Brain microvascular endothelial cell (primary cell): ENCODE measurements at places on chromosomes 2 and 18.

GRCh38 chr2:114859726-114860510 lies 417.5 kb downstream of the DPP10 start:
- DNase-seq: no peak

DNA sequence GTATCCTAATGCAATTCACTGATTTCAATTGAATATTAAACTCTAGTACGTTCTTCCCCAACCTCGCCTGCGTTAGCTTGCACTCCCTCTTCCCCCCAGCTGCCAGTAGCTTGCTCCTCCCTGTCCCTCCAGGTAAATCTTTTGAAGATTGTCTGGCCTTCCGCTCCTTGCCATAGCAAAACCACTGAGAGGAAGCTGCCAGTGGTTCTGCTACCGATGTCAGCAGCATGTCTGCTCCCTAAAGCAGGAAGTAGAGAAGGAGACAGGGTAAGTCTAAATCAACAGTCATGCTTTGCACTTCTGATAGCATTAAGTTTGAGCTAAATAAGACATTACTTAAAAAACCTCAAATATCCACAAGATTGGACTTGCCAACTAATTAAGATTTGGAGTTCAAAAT lies 89.1 kb downstream of the SCN2A start:
- DNase-seq: no peak

- DNase-seq: no peak
Measured at GRCh38 chr2:190150413-190150812, 87.9 kb upstream of the MSTN start.

GRCh38 chr2:112646791-112647689 lies 1.3 kb downstream of the SLC20A1 start:
- DNase-seq: no peak

- peak; percentile 11 for DNase-seq
Measured at GRCh38 chr2:211033765-211034164, 477.4 kb downstream of the CPS1 start.

GRCh38 chr2:10480359-10480949 lies 32.3 kb upstream of the ODC1 start:
- DNase-seq: no peak

DNA sequence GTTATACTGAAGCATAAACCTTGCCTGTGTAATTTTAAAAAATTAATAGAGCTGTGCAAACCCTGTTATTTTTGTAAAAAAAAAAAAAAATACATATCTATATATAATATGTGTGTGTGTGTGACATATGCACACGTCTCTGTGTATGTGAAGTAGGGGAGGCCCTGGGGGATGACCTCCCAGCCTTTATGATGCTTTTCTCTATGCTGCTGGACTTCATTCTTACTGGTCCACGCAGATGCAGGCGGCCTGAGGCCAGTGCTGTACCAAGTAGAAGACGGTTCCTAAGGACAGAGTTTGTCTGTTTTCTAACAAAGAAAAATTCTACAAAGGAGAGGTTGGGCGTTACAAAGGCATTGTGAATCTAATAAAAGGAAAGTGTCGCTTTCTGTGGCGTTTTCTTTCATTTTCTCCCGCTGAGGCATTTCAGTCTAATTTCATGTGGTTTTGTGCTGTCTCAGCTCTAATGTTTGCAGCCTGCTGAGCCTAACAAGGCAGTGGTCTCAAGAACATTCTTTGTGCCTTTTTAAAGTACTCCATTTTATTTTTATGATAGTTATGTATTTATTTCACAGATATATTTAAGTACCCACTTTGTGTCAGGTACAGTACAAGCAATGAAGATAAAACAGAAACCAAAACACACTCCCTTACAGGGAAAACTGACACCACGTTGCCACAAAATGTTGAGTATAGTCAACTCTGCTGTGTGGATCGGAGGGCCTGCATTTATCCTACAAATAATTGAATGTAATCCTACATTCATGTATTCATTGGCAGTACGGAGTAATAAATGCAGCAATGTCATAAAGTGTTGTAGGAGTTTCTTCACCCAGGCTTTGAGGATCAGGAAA lies 118.0 kb downstream of the RAB3GAP1 start:
- no peak for DNase-seq

DNA sequence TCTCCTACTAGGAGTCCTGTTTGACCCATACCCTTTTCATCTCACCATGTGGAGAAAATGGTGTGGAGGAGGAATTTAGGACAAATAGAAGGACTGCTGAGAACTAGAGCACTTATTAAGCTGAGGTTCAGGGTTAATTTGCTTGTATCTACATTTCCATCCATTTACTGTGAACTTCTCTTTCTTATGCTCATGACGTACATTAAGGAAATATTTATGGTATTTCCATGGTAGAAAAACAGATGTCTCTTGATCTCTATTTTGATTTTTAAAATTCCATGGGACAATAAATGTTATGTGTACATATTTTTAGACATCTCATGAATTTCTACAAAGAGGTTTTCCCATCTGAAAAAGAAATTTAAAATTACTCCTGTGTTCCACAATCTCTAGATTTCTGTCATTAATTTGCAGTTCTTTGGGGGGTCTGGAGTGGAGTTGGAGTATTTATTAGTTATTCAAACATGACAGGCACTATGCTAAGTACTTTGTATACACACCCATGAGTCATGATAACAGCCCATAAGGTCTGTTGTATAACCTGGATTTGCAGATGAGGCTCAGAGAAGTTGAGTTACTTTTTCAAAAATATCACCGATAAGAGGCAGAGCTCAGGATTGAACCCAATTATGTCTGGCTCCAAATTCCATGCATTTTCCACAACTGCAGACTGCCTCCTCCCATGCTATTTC lies 112.6 kb downstream of the COPS8 start:
- no peak for DNase-seq

GRCh38 chr2:205324355-205324754 lies 357.9 kb upstream of the NRP2 start:
- no peak for DNase-seq

GRCh38 chr18:370751-371608 lies 103.1 kb upstream of the THOC1 start:
- DNase-seq: no peak

- no peak for DNase-seq
Measured at GRCh38 chr2:42693013-42693615, 70.8 kb downstream of the OXER1 start.

DNA sequence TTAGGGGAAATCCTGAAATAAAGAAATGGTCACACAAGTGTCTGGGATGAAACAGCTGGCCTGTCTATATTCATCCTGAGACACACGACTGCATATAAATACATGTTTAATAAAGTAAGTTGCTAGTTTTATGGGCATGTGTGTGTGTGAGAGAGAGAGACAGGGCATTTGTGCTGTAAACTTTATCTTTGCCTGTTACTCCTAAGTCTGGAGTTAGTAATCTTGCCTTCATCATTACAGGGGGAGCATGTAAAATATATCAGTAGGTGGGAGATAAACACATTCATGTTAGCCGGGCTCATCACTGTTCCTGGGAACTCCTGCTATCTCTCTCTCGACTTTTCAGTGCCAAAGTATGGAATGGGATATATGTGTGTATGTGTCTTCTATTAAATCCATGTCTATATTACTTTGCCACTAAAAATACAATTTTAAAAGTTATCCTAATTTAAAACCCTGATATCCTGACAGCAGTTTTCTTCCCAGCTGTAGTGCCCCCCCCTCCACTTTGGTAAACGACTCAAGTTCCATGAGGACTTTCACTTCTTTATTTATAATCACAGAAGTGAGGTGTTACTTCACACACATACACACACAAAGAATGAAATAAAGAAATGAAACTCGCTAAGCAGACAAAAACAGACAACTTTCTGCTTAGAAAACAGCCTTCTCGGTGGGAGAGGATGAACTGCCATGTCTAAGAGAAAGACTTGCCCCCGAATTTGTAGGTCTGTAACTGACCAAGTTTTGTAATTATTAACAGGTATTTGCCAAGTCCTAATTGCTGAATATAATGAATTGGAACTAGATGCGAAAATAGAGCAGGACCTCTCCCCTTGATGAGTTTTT lies 947 bp downstream of the ZEB2 start:
- no peak for DNase-seq

DNA sequence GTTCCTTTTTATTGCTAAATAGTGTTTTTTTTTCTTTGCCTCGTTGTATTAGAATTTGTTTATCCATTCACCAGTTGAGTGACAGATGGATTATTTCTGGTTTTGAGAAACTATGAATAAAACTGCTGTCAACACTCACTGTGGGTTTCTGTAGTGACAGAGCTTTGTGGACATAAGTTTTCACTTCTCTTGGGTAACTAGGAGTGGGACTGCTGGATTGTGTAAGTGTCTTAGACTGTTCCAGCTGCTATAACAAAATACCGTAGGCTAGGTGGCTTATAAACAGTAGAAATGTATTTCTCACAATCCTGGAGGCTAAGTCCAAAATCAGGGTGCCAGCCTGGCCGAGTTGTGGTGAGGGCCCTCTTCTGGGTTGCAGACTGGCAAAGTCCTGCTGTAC lies 71.9 kb downstream of the TNFRSF11A start:
- no peak for DNase-seq

GRCh38 chr2:197045115-197045514 lies 118.6 kb upstream of the PGAP1 start:
- no peak for DNase-seq

- DNase-seq: no peak
Measured at GRCh38 chr2:47485177-47485576, 82.2 kb downstream of the MSH2 start.

GRCh38 chr2:28338046-28338817 lies 54.4 kb upstream of the FOSL2 start:
- peak; percentile 75 for DNase-seq

GRCh38 chr2:2827761-2828221 lies 496.7 kb upstream of the MYT1L start:
- DNase-seq: no peak

DNA sequence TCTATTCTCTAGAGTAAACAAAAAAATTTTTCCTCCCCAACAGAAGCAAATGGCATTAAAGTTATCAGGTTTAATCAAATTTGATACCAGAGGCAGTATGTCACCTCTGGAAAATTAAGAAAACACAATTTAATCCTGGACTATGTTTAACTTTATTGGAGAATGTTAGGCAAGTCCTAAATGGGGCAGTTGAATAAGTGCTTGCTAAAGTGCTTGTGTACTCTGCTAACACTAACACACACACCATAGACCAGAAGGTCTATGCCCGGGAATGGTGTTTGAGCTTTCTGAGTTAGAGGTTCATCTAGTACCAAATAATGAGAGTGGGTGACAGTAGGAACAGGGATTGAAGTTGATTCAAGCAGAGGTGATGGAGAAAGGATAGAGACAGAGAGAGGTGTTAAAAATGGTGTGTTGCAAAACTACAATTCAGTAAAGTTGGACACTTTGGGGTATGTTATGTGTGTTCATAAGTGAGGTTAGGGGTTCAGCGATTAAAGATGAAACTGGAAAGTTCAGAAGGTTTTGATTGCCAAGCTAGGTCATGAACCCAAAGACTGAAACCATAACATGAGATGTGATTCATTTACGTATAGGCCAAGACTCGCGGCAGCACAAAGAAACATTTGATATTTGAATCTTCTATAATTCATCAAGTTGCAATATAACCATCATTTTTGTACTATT lies 40.5 kb upstream of the PEX13 start:
- DNase-seq: no peak

- no peak for DNase-seq
Measured at GRCh38 chr2:119736021-119736420, 23.7 kb upstream of the PTPN4 start.

- no peak for DNase-seq
Measured at GRCh38 chr2:134905168-134905567, 13.5 kb upstream of the CCNT2 start.

DNA sequence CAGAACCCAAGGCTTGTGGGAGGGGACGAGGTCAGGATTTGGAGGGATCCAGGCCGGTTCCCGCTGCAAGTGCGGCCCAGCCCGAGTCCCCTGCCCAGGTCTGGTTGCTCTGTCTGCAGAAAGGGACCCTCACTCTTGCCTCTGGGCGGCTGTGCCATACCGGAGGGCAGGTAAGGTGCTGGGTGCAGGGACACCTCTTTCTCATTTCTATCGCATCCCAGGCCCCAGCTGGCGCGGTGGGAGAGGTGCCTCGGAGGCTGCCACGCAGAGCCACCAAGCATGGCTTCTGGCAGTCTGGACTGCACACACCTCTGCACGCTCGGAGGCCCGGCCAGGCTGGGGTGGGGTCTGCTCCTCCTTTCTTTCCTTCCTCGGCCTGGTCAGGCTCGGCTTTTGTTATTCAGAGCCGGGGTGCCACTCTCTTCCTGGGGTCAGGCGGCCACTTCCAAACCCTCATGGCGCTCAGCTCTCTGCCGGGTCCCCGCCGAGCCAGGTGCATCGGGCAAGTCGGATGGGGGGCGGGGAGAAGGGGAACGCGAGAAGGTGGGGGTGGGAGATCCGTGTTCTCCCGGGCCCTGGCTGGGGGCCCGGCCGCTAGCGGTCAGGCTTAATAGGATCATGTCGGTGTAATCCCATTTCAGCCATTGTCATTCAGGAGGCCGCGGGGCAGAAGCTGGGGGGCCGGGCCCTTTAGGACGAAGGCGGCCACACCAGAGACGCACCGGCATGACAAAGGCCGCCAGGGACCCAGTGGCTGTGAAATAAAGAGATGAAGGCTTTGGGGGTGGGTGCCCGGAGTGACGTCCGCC lies 9.0 kb downstream of the GBX2 start:
- DNase-seq: no peak

DNA sequence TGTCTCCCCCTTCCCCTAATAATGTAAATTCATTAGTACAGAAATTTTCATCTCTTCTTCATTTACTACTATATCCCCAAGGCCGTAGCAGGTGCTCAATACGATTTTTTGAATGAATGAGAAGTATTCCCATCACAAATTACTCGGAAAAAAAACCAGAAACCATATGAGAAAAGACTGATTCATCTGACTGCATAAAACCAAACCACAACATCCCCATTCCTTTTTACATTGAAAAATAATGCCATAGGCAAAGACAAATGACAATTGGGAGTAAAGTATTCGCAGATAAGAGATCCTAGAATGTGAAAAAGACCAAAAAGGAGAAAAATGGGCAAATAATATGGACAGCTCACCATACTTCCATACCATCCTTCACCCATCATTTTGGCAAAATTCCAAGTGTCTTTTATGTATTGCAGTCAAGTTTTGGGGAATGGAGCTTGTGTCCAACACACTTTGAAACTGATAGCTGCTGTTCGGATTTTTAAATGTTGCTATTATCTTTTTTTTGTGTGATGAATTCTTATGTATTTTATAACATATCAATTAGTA lies 1.5 kb downstream of the ZC3H8 start:
- DNase-seq: no peak
